ENCODE measurements at places on chromosomes 16 and 17.

DNA sequence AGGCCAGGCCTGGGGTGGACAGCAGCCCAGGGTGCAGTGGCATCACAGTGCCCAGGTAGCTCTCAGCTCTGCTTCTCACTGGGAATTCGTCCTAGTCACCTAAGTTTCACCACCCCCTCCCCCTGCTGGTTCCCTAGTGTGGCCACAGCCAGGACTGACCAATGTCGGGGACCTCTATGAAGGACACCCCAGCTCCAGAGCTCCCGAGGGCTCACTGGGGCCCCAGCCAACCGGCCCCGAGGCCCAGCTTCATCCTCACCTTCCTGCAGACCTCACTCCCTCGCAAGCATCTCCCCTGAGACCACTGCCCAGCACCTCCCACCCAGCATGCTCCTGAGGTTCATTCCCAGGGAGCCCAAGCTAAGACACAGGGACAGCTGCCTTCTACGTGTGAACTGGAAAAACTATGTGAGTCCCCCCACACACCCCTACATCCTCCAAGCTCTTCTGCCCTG, 4.9 kb downstream of the SPPL2C start:
- no peak for DNase-seq

DNA sequence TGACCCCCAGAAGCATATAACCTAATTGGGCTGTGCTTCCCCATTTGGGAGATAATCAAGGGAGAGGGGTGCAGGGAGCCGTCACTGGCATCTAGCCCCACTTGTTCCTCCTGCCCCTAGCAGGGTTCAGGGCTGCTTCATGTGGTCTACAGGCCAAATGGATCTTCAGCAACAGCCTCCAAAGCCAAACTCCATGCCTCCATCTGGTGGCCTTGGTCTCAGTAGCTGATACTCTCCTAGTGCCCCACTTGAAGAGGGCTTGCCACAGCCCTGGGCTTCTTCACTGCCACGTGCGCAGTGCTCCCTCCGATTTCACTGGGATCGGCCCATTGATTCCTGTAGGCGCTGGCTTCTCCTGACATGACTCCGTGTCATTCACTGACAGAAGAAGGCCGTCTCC, 24.6 kb downstream of the LYRM9 start:
- DNase-seq: no peak

DNA sequence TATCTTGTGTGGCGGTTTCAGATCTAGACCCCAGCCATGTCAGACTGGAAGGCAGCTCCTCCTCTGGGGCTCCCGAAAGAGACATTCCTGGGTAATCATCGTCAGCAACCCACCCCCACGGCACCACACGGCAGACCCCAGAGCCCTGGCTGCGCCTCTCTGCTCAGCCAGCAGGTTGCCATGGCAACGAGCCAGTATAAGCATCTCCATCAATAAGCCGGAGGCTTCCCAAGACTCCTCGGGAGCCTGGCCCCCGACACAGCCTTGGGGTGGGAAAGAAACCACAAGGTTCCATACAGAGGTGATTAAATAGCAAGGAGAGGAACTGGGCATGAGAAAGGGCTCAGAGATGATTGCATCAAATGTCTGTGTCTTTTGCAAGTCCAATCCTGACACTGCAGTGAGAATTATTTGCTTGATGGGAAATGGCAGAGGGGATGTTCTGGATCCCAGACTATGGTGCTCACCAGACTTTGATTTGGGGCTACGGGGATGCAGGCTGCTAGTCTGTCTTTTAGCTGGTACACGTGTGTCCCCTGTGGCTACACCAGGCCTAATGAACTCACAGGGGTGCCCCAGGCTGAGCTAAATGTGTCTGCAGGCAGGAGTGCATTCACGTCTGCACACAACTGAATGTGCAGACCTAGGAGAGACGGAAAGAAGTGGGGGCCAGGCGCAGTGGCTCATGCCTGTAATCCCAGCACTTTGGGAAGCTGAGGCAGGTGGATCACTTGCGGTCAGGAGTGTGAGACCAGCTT, 320.5 kb upstream of the TNRC6C start:
- DNase-seq: no peak

GRCh38 chr16:67529582-67530012, 968 bp downstream of the RIPOR1 start:
- no peak for DNase-seq

DNA sequence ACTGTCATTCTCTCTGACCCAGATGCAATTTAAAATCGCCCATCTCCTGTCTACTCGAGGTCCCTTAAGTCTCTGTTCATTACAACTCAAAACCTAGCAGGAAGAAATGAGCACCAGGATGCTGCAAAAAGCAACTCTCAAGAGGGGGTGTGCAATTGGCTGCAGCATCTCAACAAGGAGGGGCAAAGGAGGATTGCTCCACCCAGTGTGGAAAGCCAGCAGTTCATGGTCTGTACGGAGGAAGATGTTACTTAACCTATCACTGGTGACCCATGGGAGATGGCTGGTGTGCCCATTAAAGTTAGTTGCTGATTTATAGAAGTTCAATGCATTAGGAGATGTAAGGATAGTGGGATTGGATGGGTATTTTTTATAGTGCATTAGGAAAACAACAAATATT, 147.4 kb downstream of the CDK5R1 start:
- no peak for DNase-seq
